ENCODE measurements at places on chromosomes 12 and 14. TPM values are rescaled to one million over a fixed set of nuclear protein-coding genes. Genes with fewer than 3 reads are reported as not detected.

AGAP2 gene
- total RNA-seq = 0.14 TPM

SLC4A8 gene
- 0.28 TPM for total RNA-seq

RD3L gene
- total RNA-seq = not detected

LALBA gene
- total RNA-seq = not detected

SMCO2 gene
- not detected for total RNA-seq

NRXN3 gene
- 0.63 TPM for total RNA-seq

OVCH1 gene
- total RNA-seq = not detected

PMCH gene
- not detected for total RNA-seq

CACNA1C gene
- total RNA-seq = not detected

PTPN21 gene
- total RNA-seq = 4.9 TPM

KRT77 gene
- 0.21 TPM for total RNA-seq

TOMM20L gene
- not detected for total RNA-seq

TMED10 gene
- total RNA-seq = 218 TPM

WBP11 gene
- total RNA-seq = 17.1 TPM

EID3 gene
- 0.14 TPM for total RNA-seq

SP7 gene
- total RNA-seq = not detected

BEGAIN gene
- 0.21 TPM for total RNA-seq

TNFAIP2 gene
- total RNA-seq = 5.4 TPM

PPP1R36 gene
- total RNA-seq = 0.14 TPM

AKAP3 gene
- total RNA-seq = not detected

CLEC7A gene
- 0.14 TPM for total RNA-seq

MAP1LC3B2 gene
- not detected for total RNA-seq

LDHB gene
- 1,027 TPM for total RNA-seq

PLEKHD1 gene
- total RNA-seq = not detected

HCAR3 gene
- total RNA-seq = 2.0 TPM

INSM2 gene
- not detected for total RNA-seq

BTBD7 gene
- total RNA-seq = 10.2 TPM

BAZ1A gene
- 47.6 TPM for total RNA-seq

SYT1 gene
- total RNA-seq = 0.49 TPM

C12orf54 gene
- 2.6 TPM for total RNA-seq

STON2 gene
- total RNA-seq = 107 TPM

ATL1 gene
- 1.6 TPM for total RNA-seq

CLEC14A gene
- 0.05 TPM for total RNA-seq

NRIP2 gene
- not detected for total RNA-seq

ZC2HC1C gene
- 0.56 TPM for total RNA-seq

PYGL gene
- total RNA-seq = 115 TPM

CCDC175 gene
- not detected for total RNA-seq

PDE3A gene
- total RNA-seq = 0.14 TPM

TSPAN8 gene
- total RNA-seq = not detected

SCNN1A gene
- 91.7 TPM for total RNA-seq

CD163L1 gene
- not detected for total RNA-seq

NKX2-1 gene
- total RNA-seq = 9.1 TPM

MDGA2 gene
- not detected for total RNA-seq

FAM90A1 gene
- total RNA-seq = not detected

KRT72 gene
- not detected for total RNA-seq

BLTP3B gene
- total RNA-seq = 10.1 TPM

MYO1H gene
- 1.3 TPM for total RNA-seq

ARHGEF25 gene
- 0.19 TPM for total RNA-seq

CFAP251 gene
- total RNA-seq = 37.9 TPM

NTS gene
- not detected for total RNA-seq

USP44 gene
- 0.14 TPM for total RNA-seq

CCT2 gene
- total RNA-seq = 196 TPM

TMEM132C gene
- not detected for total RNA-seq

CLBA1 gene
- total RNA-seq = 10.7 TPM

TAS2R31 gene
- total RNA-seq = not detected

AQP6 gene
- 0.14 TPM for total RNA-seq

CCDC196 gene
- total RNA-seq = not detected

SLCO1B1 gene
- total RNA-seq = not detected

CEBPE gene
- not detected for total RNA-seq

All from airway epithelial cell (primary cell).